ENCODE measurements at places on chromosomes 13 and 19.
A peak's percentile ranks its signal among the peaks of the same experiment; 100 is the strongest.

DNA sequence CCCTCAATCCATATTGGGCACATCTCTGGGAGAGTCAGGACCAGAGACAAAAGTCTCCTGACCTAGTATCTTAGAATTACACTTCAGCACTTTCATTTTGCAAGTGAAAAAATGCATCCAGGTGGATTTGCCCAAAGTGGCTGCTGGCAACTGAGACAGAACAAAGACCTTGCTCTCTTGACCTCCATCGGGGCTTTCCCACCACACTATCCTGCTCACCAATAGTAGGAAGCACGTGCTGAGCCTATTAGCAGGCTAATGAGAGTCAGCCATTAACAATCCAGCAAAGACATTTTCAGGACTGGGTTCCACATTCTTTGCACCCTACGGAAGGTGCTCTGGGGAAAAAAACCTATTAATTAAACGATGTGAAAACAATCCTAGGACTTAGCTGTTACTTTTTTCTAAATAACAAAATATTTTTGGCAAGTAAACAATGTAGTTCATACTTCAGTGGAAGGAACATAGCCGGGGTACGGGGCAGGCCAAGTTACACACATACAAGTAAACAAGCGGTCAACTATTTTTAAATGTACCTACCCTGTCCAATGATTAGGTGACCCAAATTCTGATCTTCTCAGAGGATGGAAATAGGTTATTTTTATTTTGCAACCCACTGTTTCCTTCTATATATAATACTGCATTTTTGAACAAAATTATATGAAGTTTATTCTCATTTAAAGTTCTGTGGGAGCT lies 78.6 kb downstream of the CDADC1 start:
- DNase-seq = no peak

GRCh38 chr19:32387701-32388392 lies 17.7 kb upstream of the DPY19L3 start:
- DNase-seq = peak; percentile 49

GRCh38 chr19:10408511-10409283 lies 5.4 kb upstream of the CDC37 start:
- no peak for DNase-seq

DNA sequence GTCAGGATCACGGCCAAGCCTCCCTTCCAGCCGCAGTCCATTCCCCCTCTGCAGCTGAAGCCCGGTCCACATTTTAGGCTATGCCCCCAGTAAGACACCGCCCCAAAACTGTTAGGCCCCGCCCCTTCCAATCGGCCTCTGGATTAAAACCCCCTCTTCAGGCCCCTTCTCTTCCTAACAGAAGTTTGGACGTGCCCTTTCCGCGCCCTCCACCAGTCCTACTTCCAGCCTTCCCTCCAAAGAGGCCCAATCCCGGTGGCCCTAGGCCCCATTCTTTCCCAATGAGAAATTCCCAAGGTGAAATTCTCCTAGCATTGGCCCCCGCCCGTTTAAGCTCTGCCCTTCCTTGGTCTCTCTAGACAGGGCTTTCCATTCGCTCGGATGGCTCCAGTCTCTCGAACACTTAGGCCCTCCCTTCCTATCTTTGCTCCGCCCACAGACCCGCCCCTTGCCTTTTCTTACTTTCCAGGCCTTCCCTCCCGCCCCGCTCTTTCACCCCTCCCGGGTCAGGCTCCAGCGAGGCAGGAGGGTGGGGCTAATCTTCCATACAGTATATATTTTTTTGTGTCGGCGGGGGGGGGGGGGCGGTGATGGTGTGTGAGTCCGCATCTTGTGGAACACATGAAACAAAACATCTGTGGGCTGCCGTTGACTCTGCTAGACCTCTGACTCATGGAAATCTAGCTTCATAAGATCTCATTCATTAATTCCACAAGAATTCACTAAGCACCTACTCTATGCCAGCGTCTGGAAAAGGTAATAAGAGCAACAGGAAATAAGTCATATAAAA lies 13.6 kb downstream of the LTBP4 start:
- DNase-seq = peak; percentile 92

DNA sequence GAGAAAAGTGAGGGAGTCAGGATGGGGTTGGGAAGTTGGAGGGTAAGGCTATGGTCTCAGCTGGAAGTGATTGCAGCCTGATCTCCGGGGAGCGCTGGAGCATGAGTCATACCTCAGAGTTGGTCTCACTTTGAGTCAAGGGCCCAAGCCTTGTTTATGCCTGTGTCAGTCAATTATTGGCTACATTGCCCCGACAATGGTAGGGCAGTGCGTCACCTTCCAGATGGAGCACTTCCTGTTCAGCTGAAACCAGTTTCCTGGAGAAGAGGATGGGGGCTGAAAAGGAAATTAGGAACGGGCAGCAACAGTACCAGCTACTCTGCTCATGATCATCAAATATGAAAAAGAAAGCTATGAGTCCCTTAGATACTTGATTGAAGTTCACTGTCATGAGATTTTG lies 60.4 kb downstream of the ADGRE1 start:
- peak; percentile 25 for DNase-seq

DNA sequence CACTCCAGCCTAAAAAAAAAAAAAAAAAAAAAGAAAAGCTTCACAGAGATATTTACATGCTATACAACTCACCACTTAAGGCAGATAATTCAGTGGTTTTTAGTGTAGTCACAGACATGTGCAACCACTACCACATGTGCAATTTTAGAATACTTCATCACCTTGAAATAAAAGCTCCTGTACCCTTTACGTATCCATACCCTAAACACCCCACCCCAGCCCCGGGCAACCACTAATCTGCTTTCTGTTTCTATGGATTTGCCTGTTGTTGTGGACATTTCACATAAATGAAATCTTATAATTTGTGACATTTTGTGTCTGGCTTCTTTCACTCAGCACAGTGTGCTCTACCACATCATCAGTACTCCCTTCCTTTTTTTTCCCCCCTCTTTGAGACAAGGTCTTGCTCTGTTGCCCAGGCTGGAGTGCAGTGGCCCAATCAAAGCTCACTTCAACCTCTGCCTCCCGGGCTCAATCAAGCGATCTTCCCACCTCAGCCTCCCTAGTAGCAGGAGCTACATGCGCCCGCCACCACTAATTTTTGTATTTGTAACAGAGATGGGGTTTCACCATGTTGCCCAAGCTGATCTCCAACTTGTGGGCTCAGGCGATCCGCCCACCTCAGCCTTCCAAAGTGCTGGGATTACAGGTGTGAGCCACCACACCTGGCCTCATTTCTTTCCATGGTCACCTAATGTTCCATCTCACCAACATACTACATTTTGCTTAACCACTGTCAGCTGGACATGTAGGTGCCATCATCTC lies 4.0 kb downstream of the DDX39A start:
- DNase-seq = no peak

DNA sequence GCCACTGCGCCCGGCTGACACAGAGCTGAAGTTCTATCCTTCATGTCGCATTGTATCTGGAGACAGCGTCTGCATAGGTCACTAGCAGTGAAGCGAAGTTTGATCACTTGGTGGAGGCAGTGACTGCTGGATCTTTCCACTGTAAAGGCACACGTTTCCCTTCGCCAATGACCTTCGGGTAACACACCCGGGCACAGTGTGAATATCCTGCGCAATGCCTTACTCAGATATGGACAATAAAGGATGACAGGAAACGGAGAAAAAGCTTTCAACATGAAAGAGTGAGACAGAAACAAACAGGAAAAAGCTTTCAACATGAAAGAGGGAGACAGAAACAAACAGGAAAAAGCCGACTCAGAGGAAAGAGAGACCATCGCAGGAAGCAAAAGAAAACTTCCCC lies 17.1 kb downstream of the ARL11 start:
- DNase-seq = no peak

DNA sequence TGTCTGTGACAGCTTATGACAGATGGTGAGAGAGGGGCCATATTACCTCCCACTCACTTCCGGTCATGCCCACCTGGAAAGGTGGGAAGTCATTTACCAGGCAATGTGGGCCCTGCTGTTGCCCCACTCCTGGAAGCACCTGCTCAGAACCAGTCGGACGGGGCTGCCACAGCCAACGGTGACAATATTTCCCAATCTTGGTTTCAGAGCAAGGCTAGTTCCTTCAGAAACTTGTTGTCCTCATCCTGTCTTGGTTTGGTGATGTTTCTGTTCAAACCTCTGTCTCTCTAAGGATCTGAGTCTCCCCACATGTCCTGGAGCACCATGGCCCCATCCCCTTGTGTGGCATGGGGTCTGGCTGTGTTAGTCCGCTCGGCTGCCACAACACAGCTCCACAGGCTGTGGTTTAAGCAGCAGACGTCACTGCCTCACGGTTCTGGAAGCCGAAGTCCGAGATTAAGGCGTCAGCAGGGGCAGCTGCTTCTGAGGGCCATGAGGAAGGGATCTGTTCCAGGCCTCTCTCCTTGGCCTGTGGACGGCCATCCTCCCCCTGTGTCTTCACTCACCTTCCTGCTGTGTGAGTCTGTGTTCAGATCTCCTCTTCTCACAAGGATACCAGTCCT lies 31.5 kb upstream of the SLC15A1 start:
- DNase-seq = no peak

DNA sequence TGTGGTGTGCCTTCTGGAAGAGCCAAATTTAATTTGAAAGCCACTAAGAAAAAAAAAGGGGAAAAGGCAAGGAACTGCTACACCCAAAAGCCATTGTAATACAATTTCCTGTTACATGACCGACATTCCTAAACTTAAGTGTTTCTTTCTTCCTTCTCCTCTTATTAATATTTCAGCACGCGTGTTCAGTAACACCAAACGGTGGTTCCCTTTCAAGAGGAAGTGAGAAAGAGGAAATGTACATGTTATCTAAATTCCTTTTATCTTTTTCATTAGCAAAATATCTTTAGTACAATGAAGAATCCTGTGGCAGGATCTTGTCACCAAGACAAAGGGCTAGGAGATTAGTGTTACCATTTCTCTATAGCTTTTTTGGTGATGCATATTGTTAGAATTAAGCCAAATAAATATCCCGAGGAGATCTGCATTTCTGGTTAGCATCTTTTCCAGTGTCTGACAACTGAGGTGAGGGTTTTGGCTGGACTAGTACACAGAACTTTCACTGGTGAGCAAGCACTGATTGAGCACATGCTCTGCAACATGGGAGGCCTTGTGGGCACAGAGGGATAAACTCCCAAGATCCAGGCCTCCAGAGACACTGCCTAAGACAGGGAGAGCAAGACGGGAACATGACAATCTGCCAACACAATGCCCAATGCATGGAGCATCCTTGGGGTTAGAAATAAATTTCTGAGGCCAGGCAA lies 22.1 kb downstream of the LATS2 start:
- DNase-seq = no peak

- peak; percentile 86 for DNase-seq
These were observed at the start of gene KLF5 for GRCh38 chr13:73058736-73059459. TSS of gene KLF5 (plus strand) at chr13:73059005. CDS start at chr13:73059328, 323 bp downstream.

GRCh38 chr13:26186995-26187394 lies 35.1 kb downstream of the RNF6 start:
- DNase-seq = no peak

DNA sequence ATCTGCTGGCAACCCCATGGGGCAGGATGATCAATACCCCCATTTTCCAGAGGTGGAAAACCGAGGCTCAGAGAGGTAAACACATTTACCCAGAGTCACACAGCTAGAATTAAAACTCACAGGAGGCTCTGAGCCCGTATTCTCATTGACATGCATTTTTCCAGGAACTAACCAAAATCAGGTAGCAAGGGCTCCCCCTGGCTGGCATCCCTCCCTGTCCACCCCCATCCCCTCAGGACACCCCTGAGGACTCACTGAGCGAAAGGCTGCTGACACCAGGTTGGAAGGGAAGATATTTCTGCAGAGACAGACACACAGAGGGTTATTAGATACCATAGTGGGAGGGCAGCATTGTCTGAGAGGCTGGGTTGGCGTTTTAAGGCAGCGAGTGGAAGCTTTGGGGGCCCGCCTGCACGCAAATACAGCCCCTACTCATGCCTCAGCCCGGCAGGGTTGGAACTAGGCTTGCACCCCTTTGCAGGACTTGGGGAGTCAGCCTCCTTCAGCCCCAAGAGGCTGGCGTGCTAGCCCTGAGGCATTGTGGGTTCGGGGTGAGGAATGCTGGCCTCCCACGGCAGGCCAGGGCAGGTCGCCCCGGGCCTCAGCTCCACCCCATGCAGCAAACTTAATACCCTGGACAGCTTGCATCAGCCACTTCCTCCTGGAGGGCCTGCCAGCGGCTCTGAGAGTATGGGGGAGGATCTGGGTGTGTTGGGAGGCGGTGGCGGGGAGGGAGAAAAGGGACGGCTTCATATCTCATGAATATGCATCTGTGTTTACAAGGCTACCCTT lies 3.9 kb downstream of the SLC1A5 start:
- peak; percentile 91 for DNase-seq

DNA sequence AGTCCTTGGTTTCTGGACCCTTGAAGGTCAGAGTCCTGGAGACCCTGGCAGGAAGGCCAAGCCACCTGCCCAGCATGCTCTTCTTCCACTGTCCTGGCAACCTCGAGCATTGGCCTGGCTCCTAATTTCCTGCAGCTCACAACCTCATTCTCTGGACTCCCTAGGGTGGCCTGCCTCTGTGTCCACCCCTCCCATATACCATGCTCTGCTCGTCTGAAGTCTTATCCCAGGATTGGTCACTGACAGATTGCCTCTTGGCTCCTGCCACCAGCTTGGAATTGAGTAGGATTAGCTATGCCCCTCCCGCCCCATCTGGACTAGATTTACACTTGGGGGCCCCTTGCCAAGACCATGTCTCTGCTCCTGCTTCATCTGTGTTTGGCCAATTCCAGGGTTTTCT lies 17.1 kb upstream of the WASF3 start:
- no peak for DNase-seq

DNA sequence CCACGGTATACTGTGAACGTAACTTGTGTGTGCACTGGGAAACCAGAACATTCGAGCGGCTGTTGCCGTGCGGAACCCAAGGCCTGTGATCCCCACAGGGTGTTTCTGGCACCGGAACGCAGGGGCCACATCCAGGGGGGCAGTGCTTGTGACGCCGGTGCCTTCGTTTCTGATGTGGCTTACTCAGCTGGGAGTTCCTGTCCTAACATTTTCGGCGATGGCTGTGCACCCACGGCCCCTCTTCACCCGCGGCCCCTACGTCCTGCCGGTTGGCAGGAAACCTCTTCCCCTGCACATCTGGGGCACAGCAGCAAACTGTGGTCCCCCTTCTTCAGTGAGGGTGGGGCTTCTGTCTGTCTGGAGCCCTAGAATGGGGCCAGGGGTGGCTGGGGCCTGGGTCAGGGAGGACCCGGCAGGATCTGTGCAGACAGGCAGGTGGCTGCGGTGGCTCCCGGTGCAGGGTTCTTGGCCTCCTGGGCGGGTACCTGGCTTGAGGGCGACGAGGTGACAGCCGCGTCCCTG lies 26.2 kb downstream of the CSNK1G2 start:
- DNase-seq = no peak

DNA sequence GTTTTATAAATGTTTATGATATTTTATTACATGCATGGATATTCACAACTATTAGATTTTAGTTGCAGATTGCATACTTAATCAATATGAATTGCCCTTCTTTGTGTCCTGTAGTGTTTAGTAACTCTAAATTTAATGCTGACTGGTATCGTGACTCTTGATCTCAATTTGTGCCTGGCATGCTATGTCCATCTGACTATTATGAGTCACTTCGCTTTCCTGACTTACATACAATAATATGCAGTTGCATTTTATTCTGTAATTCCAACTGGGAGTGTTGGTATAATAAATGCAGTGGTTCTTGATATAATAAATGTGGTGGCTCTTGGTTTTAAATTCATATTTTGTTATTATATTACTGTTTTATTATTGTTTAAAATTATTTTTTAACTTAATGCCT lies 277.5 kb downstream of the LIG4 start:
- DNase-seq = no peak

GRCh38 chr13:73849292-73849691 lies 284.9 kb downstream of the KLF12 start:
- no peak for DNase-seq

- DNase-seq = no peak
These were observed 21.1 kb downstream of the ZNF274 start for GRCh38 chr19:58203814-58204475.

All from fibroblast of skin of left quadriceps (primary cell).